Right hindlimb (tissue), 1 donor: ENCODE measurements at places on chromosomes 12 and 14.

DNA sequence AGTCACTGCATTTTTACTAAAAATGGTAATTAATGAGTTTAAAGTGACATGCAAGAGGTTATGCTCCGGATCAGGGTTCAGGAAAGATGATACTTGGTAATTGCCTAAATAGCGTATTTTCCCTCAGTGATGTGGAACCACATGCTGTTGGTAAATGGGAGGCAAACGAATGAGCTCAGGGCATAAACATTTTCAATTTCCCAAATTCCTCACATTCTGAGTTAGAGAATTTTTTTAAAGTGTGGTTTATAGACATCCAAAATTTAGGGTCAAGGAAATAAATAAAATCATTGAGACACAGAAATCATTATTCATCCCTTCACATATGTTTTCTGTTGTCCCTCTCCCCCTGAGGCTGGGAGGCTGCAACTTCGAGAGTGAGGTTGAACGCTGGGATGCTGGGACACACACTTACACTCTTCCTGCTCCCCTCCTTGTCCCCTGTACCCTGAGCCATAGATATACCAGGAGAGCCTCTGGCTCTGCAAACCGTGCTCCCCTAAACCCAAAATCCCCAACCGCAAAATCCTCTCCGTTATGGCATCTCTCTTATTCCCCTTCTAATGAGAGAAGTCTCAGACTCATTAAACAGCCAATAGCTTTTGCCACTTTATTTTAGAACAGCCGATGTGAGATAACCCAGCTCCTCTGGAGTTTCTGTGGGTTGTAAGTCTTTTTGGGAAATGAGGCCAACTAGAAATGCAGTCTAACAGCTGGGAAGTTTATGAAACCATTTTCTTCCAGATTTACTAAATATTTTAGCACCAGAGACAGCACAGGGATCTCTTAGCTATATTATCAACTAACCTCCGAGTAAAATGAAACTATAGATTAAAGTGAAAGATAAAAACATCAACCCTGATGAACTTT, 21.4 kb upstream of the ADGRD1 start:
- no peak for DNase-seq

GRCh38 chr12:57611827-57612710, 834 bp downstream of the ARHGEF25 start:
- DNase-seq: peak; percentile 15

DNA sequence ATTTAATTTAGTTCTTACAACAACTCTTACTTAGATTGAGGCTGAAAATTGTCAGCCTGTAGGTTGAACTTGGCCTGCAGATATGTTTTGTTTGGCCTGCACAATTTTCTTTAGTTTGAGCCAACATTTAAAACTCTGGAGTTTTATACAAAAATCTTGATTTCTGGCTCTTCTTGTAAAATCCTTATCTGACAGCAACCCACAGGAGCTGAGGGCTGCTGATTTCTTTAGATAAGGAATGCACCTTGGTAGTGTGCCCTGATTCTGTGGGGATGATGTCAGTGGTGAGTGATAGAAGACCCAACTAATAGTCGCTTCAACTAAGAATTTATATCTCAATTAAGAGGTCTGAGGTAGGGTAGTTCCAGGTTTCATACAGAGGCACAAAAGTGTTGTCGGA, 49.5 kb downstream of the SOCS2 start:
- DNase-seq: no peak

- no peak for DNase-seq
Observed at GRCh38 chr14:72264716-72265115, 332.5 kb downstream of the RGS6 start.

GRCh38 chr12:52311285-52311648, 9.9 kb downstream of the KRT83 start:
- no peak for DNase-seq

- DNase-seq: no peak
Observed at GRCh38 chr14:99510556-99511139, 29.4 kb downstream of the CCNK start.

DNA sequence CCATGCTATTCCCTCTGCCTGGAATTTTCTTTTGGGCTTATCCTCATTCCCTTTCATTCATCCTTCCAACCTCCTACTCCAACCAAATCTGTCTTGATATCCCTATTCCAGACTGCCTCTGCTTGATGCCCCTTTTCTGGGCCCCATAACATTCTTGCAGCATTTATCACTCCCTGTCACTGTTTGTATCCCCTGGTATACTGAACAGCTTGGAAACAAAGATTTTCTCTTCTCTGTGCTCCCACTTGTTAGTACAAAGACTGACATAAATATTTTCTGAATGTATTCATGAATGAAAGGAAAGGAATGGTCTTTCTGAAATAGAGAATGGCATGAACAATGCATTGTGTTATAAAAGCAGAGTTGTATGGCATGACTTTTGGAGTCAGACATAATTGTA, 7.5 kb downstream of the IRAK4 start:
- DNase-seq: no peak

DNA sequence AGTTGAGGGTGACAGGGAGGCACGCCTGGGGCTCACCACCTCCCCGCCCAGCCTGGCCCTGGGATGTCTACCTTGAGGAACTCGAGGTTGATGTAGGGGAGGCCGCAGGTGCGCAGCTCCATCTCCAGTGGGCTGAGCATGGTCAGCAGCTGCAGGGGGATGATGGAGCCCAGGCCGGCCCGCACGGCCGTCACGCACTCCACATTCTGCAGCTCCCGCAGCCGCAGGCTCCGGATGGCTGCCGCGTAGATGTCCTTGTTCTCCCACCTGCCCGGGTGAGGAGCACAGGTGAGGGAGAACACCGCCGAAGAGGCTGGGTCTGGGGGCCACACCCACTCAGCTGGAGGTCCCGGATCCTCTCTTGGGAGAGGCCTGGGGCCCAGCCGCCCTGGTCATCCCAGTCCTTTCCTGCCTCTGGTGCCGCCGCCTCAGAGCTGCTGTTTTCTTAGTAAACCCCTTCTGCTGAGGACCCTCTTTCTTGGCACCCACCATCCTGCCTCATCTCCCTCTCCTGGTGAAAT, 38.2 kb downstream of the TRAFD1 start:
- no peak for DNase-seq

DNA sequence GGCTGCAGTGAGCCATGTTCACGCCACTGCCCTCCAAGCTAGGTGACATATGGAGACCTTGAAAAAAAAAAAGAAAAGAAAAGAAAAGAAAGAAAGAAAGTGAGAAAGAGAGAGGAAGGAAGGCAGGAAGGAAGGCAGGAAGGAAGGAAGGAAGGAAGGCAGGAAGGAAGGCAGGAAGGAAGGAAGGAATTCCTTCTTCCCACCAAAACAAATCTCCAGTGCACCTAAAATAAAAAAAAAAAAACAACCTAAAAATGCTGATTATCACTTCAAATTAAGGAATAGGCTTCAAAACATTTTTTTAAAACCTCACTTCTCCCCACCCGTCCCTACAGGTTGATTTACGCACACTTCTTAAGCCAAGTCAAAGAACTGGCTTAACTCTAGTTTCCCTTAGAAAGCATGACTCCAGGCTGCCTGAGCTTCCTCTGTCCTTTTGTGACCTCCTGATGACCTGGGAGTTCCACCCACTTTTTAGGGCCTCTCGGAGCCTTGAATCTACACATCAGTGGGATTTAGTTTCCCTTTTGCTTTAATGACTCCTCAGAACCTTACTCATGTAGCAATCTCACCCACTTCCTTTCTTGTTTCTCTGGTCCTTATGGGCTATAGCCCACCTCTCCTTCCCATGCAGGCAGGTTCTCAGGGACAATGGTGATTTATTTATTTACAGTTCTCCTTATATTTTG, 18.6 kb downstream of the DUSP6 start:
- DNase-seq: no peak

DNA sequence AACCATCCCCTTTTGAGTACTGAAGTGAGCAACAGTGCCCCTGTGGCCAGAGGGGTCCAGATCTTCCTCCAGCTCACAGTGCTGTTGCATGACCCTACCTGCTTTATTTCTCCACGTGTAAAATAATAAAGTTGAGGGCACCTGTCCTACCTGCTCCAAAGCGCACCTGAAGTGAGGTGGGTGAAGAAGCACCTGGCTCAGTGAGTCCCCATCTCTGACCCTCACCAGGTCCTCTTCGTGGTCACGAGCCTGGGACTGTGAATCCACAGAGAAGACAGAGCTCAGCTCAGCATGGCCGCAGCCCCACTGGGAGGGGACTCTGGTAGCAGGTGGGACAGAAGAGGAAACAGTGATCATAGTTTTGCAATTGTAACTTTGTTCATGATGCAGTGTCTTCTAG, 976.7 kb upstream of the TMEM132C start:
- DNase-seq: no peak

GRCh38 chr14:103880348-103881267, 33.2 kb upstream of the PPP1R13B start:
- peak; percentile 81 for DNase-seq

GRCh38 chr12:57737467-57738460, 778 bp downstream of the AGAP2 start:
- peak; percentile 57 for DNase-seq

- no peak for DNase-seq
Observed at GRCh38 chr12:110126557-110126956, 2.4 kb downstream of the IFT81 start.

GRCh38 chr14:30156571-30156970, 228.9 kb upstream of the PRKD1 start:
- DNase-seq: no peak

- no peak for DNase-seq
Observed at GRCh38 chr12:127311720-127312364, 955.1 kb upstream of the TMEM132C start.

GRCh38 chr12:69240631-69240995, 1.2 kb downstream of the CPSF6 start:
- DNase-seq: peak; percentile 20

- no peak for DNase-seq
Observed at GRCh38 chr14:64723691-64724577, 19.7 kb downstream of the PLEKHG3 start.

- DNase-seq: peak; percentile 99
Observed at GRCh38 chr12:82358200-82359114, at the start of the genes CCDC59 and METTL25. TSS of gene CCDC59 (minus strand) at chr12:82358387. CDS start at chr12:82358376, 11 bp downstream. TSS of gene METTL25 (plus strand) at chr12:82358529. CDS start at chr12:82358566, 37 bp downstream.

DNA sequence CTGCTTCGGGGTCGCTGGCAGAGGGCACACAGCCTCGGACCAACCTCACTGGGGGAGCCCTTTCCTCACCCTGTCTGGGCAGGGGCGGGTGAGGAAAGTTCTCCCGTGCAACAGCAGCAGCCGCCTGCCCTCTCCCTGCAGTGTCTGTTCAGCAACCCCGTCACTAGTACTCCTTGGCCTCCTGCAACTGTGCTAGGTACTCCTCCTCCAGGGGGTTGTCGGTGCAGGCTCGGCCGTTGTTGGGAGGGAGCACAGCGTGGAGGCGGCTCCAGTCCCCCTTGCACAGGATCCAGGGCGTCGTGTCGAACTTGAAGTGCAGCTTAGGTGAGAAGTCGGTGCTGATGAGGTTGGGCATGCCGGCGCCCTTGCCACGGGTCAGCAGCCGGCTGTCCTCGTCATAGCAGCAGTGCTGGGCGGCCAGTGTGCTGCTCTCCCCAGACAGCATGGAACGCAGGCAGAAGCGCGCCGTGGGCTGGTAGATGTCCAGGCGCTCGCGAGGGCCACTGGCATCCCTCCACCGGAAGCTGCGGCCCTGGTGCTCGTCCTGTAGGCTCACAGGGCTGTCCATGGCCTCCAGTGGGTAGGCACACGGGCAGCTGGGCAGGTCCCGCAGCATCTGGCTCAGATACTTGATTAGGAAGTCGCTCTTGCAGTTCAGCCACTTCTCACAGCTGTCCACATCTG, 17.7 kb downstream of the AHSA1 start:
- DNase-seq: no peak

- DNase-seq: no peak
Observed at GRCh38 chr14:21256539-21257393, 12.5 kb downstream of the HNRNPC start.

DNA sequence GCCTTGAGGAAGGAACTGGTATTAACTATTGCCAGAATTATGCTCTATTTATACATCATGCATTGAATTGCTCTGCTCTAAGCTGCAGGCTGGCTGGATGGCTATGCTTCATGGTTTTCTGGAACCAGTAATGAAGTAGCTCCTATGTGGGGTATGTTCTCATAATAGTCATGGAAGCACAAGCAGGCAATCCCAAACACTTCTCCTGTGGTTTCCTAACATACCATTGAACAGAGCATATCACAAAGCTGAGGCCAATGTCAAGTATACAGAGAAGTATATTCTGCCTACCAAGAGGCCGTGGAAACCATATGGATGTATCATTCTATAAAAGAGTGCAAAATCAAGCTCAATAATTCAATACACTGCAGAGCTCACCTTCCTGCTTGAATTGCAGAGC, 1752.4 kb upstream of the FLRT2 start:
- DNase-seq: no peak

- DNase-seq: no peak
Observed at GRCh38 chr12:78566456-78566855, 298.1 kb upstream of the SYT1 start.

DNA sequence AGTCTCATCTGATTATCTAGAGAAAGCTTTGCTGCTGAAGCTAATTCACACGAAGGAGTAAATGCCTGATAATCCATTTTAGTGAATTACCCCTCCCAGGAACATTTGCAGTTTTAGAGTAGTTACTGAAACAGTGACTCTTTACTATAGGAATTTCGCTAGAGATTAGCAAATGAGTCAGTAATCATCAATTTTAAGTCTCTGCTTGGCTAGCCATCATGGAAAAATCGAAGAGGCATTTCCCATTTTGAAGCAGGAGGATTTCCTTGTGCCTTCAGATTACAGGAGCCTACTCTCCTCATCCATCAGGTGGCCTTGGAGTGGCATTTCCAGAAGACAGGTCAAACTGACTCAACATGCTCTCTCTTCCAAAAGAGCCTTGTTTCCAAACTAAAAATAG, 154.5 kb downstream of the EGLN3 start:
- DNase-seq: no peak

- DNase-seq: no peak
Observed at GRCh38 chr12:108653082-108653516, 19.4 kb upstream of the SELPLG start.

- no peak for DNase-seq
Observed at GRCh38 chr12:11729439-11730150, 80.1 kb downstream of the ETV6 start.

- DNase-seq: no peak
Observed at GRCh38 chr12:47280543-47281300, 201.0 kb upstream of the AMIGO2 start.

GRCh38 chr12:63085120-63085519, 65.9 kb downstream of the AVPR1A start:
- DNase-seq: no peak

DNA sequence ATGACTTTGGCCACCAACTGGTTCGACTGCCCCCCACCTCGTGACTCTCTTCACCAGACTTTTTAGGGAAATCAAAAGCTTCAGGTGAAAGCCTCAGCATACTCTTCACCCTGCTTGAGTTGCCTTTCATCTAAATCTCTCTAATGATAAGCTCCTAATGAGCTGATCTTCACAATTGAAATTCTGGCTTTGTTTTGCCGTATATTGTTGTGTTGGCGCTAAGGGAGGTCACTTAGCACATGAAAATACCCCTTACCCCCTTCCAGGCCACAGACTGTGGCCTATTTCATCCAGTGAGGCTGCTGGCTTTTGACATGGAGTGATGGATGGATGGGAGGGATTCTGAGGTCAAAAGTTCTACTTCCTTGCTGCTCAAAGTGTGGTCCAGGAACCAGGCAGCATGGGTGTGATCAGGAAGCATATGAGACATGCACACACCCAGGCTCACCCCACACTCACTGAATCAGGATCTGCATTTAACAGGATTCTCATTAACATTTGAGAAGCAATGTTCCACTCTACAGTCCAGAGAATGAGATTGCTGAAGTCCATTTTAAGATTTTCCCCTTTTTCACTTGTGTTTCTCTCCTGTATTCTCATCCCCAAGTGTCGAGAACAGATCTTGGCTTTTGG, 131.4 kb downstream of the DACT1 start:
- no peak for DNase-seq

GRCh38 chr12:9244894-9245293, 36.7 kb upstream of the PZP start:
- DNase-seq: no peak

- no peak for DNase-seq
Observed at GRCh38 chr12:113469224-113469948, 2.3 kb downstream of the LHX5 start.
